ENCODE measurements at places on chromosomes 2 and 18.
A peak's percentile ranks its signal among the peaks of the same experiment; 100 is the strongest.

- no peak for DNase-seq
These were observed 33.0 kb downstream of the ACVR1 start for GRCh38 chr2:157843081-157843480.

DNA sequence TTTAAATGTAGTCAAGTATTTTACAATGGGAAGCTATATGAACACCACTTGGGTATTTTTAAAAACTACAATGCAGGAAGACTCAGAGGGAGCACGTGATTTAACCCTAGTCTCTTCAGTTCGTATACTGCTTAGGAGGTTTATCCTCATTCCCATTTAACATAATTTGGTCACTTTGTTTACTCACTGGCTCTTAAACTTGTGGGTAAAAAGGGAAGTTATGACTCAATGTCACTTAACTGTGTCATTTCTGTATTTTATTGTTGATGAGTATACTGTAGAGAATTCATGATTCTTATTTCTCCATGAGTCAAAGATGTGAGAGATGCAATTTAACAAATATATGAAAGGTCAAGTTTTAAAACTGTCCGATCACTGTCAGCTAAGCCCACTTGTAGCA is 48.2 kb downstream of the SLC66A3 start:
- DNase-seq: no peak

DNA sequence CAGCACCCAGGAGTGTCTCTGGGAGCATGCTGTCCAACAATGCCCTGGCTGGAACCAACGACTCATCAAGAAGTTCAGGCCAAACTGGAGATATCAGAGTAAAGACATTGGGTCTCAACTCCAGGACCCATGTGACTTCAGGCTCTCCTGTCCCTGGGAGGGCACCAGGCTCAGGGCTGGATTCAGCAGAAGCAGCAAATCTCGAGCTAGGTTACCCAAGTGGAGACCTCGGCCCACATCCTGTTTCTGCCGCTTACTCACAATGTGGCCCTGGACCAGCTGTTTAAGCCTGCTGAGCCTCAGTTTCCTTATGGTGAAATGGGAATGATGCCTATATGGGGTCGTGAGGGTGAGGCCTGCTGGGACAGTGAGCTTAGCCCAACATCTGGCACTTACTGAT is 9.3 kb upstream of the OTOF start:
- DNase-seq: no peak

- no peak for DNase-seq
These were observed 54.0 kb downstream of the DNER start for GRCh38 chr2:229660391-229660790.

DNA sequence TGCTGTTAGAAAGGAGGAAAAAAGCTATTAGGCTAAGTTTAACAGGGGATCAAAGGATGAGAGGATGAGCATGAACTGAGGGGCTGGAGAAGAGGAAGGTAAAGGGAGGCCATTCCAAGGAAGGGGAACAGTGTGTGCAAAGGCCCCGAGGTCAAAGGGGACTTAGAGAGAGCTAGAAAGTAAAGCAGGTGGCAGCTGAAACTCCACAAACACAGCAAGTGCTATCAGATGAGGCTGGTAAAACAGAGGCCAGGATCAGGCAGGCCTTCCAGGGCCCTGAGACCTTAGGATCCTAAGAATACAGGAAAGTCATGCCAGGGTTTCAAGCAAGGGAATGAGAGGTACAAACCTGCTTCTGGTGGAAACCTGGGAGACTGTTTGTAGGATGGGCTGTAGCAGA is 5.8 kb downstream of the HDAC4 start:
- no peak for DNase-seq

GRCh38 chr2:196112418-196113034 is 43.9 kb upstream of the DNAH7 start:
- no peak for DNase-seq

GRCh38 chr2:179619947-179620467 is 241.4 kb downstream of the ZNF385B start:
- no peak for DNase-seq

- no peak for DNase-seq
These were observed 185.4 kb downstream of the SNTG2 start for GRCh38 chr2:1136067-1136466.

DNA sequence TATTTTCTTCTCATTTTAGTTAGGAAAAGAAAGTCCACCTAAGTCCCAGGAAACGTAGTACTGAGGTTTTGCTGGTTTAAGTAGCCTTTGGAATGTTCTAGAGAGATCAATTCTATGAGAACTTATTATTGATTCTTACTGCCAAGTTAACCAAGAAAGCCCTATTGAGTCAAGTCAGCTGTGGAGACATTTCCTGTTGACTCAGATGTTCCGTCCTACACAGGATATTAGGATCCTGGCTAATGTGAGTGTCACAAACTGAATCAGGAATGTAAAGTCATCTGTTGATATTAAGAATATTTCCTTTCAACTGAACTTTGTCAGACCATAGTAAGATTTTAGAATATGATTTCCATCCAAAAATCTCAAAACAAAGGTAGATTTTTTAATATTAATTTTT is 654.3 kb downstream of the LRRTM4 start:
- DNase-seq: peak; percentile 27

- DNase-seq: peak; percentile 49
These were observed 320.6 kb downstream of the NCKAP5 start for GRCh38 chr2:133247631-133248030.

GRCh38 chr2:10223471-10223870 is 79.2 kb upstream of the HPCAL1 start:
- no peak for DNase-seq

GRCh38 chr2:174014011-174014698 is 49.0 kb upstream of the SP3 start:
- no peak for DNase-seq

DNA sequence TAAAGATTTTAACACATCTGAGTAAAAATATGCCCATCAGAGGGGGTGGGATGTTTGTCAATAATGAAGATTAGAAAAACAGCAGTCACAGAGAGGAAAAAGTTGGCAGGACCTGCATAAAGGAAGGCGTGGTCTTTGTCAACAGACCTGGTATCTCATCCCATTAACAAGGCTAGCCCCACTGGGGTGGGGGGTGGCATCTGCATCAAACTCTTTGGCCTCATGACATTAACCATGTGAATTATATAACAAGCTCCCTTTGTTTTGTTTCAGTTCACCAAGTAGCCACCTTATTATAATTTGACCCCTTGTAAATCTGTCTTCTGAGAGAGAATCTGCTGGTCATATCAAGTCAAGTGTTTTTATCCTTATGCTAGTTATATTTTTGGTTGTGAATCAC is 28.8 kb downstream of the NEMP2 start:
- no peak for DNase-seq
